T-helper 9 cell (primary cell): ENCODE measurements at places on chromosomes 12 and 14.

GRCh38 chr14:73887318-73887616, 608 bp downstream of the ZNF410 start:
- DNase-seq, result no peak

DNA sequence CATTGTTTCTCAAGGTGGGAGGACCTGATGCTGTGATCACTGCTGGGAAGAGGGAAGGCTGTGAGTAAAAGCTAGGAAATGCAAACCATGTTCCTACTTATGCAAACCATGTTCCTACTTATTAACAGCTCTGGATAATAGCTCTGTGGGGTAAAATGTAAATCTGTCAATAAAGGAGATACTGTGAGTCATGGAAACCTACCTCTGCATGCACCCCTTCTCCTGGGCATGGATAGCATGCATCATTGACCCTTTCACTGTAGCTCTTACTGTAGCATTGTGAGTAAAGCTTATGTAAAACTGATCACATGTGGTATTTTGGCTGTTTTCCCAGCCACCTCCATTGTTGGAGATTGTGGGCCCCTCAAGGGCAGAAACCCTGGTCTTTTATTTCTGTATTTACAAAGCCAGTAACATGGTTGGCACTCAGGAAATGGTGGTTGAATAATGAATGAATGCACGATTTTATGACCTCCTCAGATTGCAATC, 253.7 kb downstream of the GRIN2B start:
- no peak for DNase-seq

DNA sequence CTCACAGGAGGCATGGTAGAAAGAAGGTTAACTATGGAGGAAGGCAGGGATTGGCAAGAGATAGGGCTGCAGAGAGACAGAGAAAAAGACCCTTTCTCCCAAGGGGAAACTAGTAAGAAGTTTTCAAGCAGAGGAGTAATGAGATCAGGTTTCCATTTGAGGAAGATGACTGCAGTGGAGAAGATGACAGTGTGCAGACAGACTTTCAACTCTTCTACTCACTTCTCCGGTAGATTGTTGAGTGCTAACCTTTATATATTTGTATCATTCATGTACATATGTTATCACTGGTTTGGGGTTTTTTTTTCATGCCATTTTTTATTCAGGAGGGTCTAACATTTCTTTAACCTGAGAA, 5.9 kb upstream of the B3GNT4 start:
- no peak for DNase-seq

GRCh38 chr12:57009949-57010626, 3.7 kb upstream of the ZBTB39 start:
- no peak for DNase-seq

DNA sequence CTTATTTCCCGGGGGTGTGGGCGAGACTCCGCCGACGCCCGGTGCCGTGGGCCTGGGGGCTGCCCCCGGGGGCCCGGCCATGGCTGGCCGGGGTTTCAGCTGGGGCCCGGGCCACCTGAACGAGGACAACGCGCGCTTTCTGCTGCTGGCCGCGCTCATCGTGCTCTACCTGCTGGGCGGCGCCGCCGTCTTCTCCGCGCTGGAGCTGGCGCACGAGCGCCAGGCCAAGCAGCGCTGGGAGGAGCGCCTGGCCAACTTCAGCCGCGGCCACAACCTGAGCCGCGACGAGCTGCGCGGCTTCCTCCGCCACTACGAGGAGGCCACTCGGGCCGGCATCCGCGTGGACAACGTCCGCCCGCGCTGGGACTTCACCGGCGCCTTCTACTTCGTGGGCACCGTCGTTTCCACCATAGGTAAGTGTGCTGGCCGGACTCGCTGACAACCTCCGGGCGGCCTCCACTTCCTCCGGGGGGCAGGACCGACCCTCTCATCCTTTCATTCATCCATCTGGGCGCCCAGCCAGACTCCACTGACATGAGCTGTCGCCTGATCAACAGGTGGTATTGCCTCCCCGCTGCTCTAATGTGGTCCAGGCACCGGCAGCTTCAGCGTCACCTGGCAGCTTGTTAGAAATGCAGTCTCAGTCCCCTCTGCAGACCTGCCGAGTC, 467 bp downstream of the KCNK13 start:
- DNase-seq, result no peak

GRCh38 chr14:32726516-32726915, 212.2 kb upstream of the NPAS3 start:
- DNase-seq, result no peak

DNA sequence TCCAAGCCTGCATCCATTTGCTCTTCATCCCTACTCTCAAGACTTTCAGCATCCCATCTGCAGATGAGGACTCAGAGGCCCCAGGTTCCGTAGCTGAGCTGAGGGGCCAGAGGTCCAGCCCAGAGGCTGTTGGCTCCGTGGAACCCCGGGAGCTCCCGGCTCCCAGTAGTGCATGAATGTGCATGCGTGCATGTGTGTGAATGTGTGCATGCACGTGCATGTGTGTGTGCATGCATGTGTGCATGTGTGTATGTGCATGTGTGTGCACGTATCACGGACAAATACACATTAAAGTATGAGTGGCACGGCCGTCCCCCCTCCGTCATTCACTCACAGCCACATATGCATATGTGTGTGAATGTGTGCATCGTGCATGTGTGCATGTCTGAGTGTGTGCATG, 149.9 kb downstream of the KIF26A start:
- DNase-seq, result no peak

GRCh38 chr14:95668235-95668772, 17.9 kb upstream of the TCL1B start:
- no peak for DNase-seq

DNA sequence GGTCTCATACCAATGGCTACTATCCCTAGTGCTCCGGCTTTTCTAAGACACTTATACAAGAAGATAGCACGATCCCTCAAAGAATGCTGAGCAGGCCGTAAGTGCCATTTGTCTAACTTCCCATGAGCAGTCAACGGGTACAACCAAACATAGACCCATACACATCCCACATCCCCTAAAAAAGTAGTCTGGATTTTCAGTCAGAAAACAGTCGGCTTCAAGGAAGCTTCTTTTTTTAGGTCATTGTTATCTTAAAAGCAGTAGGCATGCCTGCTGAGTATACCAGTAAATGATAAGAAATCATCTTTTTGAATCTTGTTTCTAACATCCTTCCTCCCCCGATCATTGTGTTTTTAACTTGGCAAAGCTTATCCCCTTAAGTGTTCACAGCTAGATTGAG, 19.8 kb downstream of the OSBPL8 start:
- DNase-seq, result no peak

DNA sequence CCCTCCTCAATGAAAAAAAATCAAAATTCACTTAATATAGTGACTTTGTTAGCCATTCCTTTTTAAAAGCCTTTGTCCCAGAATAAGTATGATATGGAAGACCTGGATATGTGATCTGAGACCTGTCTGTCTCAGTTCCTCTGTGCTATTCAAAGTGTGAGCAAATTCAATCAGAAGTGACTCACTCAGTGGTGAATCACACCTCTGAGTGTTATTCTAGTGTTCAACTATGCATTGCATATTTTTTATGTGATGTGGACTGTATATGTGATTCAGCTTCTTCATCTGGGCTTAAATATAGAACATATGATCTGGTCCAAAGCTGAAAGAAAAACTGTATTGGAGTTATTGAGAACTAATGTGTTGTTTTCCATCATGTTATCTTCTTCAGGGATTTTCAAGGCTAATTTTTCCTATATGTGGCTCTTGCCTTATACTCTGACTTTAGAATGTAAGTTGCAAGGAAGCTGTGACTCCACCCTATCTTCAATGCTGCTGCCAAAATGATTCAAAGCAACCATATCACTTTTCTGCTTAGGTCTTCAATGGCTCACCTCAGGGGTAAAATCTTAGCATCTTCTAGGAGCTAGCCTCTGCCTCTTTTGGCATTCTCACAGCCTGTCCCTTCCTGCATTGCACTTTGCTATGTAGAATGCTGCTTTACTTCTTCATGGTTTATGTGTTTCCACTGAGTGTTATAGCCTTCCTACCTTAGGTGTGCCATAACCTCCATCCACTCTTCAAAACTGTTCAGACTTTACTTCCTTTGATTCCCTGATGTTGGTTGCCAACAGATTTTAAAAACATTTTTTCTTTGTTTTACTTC, 169.8 kb downstream of the OTOGL start:
- no peak for DNase-seq

DNA sequence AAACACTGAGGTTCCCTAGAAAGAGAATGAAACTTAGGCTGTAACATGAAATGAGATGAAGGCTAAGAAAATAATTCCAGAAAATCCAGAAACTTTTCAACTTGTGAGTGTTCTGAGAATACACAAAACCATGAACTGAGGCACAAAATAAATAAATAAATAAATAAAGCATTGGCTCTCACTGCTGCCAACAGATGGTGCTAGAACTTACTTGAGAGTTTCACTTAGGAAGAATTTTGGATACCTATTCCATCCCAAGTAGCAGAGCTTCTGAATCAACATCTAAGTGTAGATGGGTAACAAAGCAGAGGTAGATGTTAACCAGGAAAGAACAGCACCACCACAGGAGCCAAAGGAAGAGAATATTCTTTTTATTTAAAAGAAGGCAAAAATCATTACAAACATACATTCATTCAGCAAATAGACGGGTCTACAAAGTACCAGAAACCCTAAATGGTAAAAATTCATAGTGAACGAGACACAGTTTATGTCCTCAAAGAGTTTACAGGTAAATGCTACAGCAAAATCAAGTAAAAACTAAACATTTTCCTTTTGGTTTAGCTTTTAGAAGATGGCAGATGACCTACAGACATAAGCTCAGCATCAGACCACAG, 16.7 kb downstream of the EPS8 start:
- no peak for DNase-seq

GRCh38 chr14:22569106-22569736, 19.8 kb downstream of the DAD1 start:
- no peak for DNase-seq

GRCh38 chr14:54109521-54110120, 153.0 kb upstream of the BMP4 start:
- DNase-seq, result no peak

DNA sequence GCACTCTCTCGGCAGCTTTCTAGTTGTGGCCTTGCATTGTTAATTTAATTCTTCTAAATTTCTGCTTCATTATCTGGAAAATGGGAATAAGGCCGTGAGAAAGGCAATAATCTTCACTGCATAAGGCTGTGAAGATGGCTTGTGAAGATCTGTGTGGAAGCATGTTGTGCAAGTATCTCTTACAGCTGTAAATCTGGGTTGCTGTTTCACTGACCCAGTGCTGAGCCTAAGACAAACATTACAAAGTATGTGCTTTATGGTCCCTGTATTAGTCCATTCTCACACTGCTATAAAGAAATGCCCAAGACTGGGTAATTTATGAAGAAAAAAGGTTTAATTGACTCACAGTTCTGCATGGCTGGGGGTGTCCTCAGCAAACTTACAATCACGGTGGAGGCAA, 101.0 kb upstream of the PTPRR start:
- no peak for DNase-seq

GRCh38 chr14:88225721-88226120, 97.3 kb downstream of the KCNK10 start:
- no peak for DNase-seq

DNA sequence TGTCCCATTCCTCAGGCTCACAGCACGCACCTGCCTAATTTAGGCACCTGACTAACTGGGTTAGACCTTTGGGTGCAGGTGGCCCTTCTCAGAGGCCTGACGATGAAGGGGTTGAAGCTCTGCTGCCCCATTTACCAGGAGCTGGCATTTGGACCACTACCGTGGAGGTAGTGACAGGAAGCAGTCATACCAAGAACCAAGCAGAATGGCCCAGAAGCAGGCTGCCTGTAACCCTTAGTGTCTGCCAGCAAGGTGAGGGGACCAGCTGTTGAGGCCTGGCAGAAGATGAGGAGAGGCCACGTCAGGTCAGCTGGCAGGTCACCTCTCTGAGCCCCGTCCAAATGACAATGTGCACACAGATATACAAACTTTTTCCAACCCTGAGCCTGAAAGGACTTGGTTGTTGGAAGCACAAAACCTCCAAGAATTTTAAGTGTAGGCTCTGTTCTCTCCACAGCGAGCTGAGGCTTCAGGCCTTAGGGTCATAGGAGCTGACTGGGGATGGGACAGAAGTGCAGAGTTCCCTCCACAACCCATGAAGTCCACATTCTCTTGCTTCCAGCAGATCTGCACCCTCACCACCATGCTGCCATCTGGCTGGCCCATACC, 23.1 kb downstream of the VASH1 start:
- no peak for DNase-seq

DNA sequence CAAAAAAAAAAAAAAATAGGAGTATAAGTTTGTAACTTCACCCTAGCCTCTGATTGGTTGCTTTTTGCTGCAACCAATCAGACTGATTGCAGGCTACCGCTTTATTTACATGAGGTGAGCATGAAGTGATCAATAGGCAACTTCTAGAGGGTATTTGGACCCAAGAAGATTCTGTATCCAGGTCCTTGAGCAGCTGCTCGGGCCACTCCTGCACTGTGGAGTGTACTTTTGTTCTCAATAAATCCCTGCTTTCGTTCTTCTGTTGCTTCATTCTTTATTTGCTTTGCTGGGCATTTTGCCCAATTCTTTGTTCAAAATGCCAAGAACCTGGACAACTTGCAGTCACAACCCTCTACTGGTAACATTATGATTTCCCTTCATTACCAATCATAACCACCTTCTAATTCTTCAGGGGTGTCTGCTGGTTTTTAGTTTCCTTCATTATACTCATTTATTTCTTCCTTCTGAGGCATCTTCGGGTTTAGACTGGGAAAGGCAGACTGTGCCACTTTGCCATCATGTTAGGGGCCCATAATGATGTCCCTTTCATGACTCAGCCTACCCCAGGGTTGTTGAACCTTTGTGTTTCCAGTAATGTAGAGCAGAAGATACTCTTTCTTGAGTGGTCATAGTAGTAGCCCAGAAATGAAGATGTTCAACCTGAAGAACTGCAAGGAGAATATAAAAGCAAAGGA, 43.4 kb upstream of the LIMA1 start:
- no peak for DNase-seq

GRCh38 chr12:108724054-108724889, 7.0 kb downstream of the CORO1C start:
- DNase-seq, result no peak

DNA sequence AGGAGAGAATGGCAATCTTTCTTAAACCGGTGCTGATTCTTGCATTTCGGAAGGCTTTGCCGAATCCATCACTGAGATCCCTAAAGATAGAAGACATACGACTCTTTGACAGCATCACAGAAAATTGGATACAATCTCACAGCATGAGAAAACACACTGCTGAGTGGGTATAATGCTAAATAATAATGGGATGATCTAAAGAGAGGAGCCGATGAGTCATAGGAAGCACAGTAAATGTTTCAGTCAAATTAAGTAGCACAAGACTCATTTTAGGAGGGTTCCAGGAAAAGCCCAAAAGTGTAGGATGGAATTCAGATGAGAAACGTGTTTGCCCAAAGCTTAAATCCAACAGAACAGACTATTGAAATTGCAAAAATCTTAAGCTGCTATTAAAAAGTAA, 81.7 kb downstream of the CPNE8 start:
- no peak for DNase-seq

DNA sequence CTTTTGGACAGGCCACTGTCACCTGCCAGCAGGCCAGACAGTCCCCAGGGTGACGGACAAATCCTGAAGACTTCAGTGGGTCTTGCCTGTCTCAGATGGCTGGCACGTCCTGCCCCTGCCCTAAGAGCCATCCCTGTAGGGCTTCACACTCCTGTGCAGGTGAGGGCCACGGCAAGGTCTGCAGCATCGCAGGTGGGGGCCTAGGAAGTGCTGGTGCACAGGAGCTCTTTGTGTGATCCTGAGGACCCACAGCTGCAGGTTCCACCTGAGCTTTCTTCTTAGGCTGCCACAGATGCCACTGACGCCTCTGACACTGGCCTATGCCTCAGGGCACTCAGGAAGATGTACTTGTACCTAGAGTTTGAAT, 108.5 kb upstream of the FKBP4 start:
- no peak for DNase-seq

GRCh38 chr12:113909776-113910420, 56.2 kb downstream of the RBM19 start:
- DNase-seq, result no peak
